ENCODE measurements at places on chromosomes 1 and 21. TPM values are rescaled to one million over a fixed set of nuclear protein-coding genes. Genes with fewer than 3 reads are reported as not detected.

The SPATA21 gene
- total RNA-seq: 0.07 TPM

The GABRD gene
- total RNA-seq: 0.83 TPM

DNA sequence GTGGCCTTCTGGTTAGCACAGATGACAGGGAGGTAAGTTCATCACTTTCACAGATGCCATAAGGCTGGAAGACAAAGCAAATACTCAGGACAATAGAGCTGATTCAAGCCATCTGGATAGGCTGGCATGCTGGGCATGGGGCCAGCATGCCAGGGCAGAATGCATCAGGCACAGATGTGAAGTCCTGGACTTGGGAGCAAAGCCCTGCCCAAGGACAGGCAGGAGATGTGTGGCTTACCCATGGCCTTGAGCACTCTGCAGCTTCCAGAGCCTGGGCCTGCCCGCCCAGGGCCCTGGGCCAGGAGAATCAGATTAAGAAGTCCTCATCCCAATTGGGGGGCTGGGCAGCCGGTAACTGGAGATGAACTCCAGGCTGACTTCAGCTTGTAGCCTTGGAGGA is 135.7 kb upstream of the ZC3H12A start:
- DNase-seq: no peak

DNA sequence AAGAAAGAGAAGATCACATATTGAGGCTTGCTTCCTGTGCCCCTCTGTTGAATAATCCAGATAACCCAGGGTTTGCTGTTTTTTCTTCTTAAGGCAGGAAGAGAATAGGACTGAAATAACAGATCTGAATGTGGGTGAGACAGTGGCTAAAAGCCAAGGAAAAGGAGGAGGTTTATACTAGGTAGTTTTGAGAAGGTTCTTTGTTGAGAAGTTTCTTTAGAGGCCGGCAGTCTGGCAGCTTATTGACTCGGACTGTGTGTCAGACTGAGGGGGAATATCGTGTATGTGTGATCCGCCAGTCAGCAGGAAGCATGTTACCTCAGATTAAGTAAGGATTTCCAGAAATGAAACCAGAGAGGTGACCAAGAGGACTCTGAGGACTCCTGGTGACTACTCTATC is 119.8 kb downstream of the PLA2G4A start:
- no peak for DNase-seq

DNA sequence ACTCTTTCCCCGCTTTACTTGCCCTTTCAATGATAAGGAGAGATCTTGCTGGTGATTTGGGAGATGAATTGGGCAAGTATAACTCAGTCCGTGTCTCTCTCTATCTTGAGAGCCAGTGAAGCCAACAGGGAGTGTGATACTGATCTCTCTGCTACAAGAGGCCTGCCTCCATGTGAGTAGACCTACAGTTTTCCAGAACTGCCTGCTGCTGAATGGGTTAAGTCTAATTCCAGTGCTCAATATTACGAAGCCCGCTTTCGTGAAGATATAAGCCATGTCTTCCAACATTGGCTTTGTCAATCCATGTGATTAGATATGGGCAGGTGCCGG is 92.6 kb downstream of the ADCY10 start:
- no peak for DNase-seq

Measured in H9 (cell line).